ENCODE measurements at places on chromosomes 4 and X.

GRCh38 chr4:16449406-16449805, 223.1 kb upstream of the TAPT1 start:
- no peak for DNase-seq

GRCh38 chrX:47991263-47992094, 12.3 kb downstream of the ZNF182 start:
- peak; percentile 9 for DNase-seq

DNA sequence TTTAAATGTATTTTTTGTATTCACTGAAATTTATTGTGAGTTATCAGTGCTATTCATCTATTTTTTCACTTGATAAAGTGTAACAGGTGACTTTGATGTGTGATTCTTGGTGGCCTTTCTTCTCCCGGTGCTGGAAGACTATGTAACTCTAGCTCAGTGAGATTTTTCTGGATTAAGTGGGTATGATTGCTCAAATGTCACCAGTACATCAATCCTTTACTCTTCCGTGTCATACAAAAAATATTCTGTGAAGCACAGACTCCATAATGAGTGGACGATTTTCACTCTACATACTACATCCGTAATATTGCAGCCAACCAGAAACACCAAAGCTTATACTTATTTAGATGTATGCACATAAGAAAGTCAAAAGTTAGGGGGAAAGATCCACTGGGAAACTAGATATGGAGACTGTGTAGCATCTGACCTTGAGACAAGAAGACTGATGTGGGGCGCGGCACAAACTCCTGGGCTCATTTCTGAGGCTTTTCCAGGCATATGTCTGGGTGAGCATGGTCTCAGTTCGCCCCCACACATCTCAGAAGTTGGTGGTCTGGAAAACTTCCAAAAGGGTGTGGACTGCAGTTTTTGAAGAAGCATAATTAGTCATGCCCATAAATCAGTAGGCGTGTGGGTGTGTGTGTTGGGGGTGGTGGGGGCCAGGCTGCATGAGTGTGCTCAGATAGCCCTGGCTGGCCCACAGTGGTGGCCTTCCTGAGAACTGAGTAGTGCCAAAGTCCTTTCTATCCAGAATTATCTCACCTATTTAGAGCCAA, 53.9 kb upstream of the TENM3 start:
- DNase-seq: peak; percentile 75

DNA sequence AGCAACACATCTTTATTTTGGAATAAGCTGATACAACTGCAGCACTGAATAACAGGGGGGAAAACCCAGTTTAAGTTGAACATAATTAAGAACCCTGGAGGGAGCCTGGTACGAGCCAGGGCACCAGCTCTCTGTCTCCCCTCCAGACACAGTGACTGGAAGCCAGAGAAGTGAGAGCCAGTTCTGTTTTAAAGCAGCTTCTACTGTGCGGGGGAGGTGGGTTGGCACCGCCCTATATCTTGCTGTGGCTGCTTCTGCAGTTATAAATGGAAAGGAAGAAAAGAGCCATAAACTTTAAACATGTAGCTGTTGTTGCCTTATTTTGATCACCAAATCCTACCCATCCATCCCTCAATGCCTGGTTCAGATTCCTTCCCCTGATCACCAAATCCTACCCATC, 207.9 kb upstream of the ANXA3 start:
- DNase-seq: no peak

DNA sequence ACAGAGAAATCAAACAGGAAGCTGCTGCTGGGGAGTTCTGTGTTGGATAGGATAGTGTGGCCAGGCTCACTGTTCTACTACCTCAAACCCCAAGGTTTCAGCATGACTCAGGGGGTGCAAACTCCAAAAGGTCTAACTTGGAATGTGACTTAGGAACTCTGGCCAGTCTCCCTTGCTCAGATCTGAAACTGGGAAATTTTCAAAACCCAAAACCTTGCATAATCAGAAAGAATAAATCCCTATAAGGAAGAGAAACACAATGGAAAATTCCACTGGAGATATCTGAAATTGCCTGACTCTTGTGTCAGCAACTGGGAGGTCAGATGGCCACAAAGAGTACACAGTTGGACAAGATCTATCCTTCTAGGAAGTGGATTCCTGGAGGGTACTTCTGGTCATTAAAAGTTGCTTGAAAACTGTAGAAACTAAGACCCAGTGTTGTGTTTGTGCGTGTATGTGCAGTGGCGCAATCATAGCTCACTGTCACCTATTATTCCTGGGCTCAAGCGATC, 58.0 kb downstream of the PPEF2 start:
- no peak for DNase-seq

DNA sequence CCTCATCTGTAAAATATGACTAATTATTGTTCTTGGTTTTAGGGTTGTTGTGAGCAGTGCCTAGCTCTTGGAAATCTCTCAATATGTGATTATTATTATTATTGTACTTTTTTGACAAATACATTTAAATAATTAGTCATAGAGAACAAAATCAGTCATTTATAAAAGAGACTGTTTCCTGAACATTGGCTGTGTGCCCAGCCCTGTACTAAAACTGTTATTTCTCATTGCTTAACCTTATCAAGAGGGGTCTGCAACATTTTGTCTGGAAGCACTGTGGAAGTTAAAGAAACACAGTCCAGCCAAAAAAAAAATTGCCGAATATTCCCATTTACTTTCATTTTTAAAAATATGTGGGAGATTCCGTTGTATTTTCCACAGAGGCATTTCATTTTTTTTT, 989.2 kb upstream of the SLIT2 start:
- no peak for DNase-seq

DNA sequence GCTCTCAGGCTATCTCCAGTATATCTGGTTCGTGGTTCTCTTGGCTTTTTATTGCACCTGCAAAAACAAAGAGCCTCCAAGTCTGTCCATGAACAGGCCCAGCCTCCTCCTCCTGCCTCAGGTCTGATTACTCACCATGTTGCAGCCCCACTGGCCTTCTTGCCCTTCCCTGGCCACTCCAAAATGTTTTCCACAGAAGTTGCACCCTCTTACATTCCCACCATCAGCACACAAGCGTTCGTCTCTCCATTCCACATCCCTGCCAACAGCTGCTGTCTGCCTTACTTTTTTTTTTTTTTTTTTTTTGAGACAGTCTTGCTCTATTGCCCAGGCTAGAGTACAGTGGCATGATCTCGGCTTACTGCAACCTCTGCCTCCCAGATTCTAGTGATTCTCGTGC, 86.7 kb downstream of the RFC1 start:
- no peak for DNase-seq

DNA sequence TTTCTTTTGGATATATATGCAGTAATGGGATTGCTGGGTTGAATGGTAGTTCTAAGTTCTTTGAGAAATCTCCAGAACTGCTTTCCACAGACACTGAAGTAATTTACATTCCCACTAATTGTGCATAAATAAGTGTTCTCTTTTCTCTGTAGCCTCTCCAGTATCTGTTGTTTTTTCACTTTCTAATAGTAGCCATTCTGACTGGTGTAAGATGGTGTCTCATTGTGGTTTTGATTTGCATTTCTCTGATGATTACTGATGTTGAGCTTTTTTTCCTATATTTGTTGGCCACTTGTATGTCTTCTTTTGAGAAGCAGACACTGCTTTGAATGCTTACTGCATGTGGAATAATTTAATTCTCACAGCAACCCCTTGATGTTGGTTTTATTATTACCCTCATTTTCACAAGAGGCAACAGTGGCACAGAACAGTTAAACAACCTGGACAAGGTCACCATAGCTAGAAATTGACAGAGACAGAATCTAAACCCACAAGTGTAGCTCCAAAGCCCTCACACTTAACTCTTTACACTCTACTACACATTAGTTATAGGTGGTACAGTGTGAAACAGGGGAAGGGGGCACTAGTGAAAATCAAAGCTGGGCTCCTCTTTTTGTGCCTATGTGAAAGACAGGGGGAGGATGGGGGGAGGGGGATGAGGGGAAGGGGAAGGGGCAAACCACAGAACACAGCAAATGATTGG, 96.1 kb downstream of the REELD1 start:
- no peak for DNase-seq

GRCh38 chr4:23058165-23058776, 365.5 kb downstream of the GBA3 start:
- no peak for DNase-seq

DNA sequence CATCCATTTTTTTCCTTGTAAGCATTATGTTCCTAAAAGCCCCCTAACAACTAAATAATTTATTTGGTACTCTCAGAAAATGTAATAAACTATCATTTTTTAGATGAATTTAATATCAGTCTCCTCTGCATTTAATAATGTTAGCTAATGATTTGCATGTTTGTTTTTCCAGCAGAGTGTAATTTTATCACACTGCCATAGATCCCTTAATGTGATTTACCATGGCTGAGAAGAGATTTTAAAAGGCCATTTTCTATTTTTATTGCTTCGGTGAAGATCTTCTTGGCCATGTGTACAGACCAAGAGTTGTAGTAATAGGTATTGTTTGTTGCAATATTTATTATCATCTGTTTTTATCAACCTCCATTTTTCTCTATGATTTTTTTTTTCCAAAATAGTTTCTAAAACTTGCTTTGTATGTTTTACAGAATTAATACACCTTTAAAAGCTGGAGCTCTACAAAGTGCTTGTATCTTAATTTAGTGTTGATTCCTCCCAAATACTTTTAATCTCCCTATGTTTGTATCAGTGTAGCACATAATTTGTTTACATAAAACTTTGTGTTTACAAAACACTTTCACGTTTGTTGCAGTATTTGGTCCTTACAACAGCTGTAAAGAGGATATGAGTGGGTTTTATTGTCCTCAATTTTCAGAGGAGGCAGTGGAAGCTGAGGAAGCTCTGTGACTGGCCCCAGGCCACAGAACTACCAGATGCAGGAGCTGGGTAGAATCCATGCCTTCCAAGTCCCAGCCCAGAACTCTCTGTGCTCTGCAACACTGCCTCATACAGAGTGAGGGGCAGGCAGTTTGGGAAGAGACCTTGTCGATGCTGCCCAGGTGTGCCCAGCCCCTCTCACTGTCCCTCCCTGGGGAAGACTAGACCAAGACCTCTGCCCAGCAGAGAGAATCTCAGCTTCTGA, 58.1 kb downstream of the FAM114A1 start:
- DNase-seq: no peak

DNA sequence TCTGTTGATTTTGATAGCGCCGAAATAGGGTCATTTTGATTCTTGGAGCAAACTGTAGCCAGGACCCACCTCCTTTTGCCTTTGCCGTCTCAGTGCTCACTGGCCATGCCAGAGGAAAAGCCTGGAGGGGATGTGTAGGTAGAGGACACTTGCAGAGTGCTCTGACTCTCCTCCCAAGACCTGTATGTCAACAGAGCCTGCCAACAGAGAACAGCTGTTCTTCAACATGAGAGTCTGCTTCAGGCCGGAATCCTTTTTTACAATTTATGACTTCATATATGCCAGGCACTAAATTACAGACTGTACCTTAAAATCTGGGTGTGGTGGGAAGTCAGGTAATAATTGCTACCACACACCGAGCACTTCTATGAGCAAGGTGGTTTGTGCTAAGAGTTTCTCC, 94.2 kb downstream of the KDR start:
- no peak for DNase-seq

GRCh38 chrX:26778320-26778888, 562.4 kb downstream of the MAGEB5 start:
- DNase-seq: no peak

GRCh38 chr4:80112236-80112635, 39.2 kb upstream of the ANTXR2 start:
- no peak for DNase-seq

Measured in retinal pigment epithelial cell (primary cell).